ENCODE measurements at places on chromosomes 16 and 17.

GRCh38 chr16:67241008-67241900 is 6.0 kb downstream of the FHOD1 start:
- DNase-seq, result peak; percentile 72

DNA sequence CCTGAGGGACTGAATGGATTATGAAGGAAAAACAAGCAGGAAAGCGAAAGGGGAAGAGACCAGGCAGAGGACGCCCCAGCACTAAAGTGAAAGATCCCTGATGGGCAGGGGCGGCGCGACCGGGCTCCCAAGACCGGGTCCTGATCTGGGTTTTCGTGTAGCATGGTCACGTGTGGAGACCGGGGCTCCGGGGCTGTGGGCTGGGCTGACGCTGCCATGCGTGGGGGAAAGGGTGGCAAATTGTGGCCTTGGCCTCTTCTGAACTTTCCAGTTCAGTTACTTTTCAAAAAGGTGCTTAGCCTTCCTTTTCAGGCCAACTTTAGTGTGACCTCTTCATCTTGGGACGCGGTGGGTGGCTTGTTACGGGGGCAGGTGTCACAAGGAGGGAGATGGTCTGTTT is 57.5 kb downstream of the METRNL start:
- DNase-seq, result no peak

GRCh38 chr16:56964243-56965148 is 2.7 kb downstream of the CETP start:
- DNase-seq, result peak; percentile 39

DNA sequence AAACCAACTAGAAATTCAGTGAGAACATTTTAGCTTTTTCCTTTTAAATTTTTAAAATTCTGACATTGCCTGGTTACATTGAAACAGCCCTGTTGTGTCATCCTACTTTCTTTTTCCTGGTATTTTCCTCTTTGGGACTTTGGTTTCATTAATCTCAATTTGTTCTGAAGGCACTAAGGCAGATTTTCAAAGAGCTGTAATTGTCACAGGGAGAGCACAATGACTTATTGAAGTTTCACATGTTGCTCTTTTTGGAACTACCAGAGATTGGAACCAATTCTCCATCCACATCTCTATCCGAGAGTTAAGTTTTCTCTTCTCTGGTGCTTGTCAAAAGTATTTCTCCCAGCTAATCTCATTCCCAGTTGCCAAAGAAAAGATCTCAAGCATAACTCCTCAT is 144.7 kb upstream of the TBX2 start:
- no peak for DNase-seq

DNA sequence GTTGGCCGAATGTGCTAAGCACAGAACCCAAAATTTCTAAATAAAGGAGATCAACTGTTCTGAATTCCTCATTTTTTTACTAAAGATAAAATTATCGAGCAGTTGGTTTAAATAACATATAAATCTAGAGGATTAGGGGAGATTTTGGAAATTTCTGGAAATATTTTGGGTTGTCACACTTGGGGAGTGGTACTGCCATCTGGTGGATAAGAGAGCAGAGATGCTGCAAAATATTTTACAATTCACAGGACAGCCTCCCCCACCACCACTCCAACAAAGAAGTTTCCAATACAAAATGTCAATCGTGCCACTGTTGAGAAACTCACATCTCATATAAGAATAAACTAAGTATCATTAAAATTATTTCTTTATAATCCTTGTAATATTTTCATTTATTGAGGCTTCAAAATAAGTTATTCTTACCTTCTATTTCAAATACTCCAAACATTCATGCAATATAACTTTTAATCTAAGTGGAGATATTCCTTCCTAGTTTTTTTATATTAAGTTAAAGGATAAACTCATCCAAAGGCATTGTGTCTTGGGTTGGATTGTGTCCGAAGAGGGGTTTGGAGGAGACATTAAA is 17.0 kb upstream of the ABCA8 start:
- DNase-seq, result no peak

GRCh38 chr17:78304549-78305037 is 55.3 kb downstream of the SOCS3 start:
- no peak for DNase-seq

- DNase-seq, result no peak
These were observed at the start of gene TRIM65 for GRCh38 chr17:75896415-75897159. Gene TRIM65, minus strand, starts transcription at chr17:75896951. Its CDS starts 14 bp downstream, at chr17:75896937.

- no peak for DNase-seq
These were observed 13.2 kb downstream of the USP6 start for GRCh38 chr17:5128905-5129535.

- no peak for DNase-seq
These were observed 523.0 kb upstream of the CA10 start for GRCh38 chr17:52681480-52681879.

DNA sequence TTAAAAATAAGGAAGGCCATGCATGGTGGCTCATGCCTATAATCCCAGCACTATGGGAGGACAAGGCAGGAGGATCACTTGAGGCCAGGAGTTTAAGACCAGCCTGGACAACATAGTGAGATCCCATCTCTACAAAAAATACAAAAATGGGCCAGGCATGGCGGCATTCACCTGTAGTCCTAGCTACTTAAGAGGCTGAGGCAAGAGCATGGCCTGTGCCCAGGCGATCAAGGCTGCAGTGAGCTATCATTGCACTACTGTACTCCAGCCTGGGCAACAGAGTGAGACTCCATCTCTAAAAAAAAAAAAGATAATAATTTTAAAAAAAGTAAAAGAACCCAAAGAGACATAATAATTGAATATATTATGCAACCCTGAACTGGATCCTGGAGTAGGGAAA is 83.6 kb upstream of the ZNF423 start:
- no peak for DNase-seq

- no peak for DNase-seq
These were observed 215.6 kb downstream of the MSI2 start for GRCh38 chr17:57471868-57472368.

DNA sequence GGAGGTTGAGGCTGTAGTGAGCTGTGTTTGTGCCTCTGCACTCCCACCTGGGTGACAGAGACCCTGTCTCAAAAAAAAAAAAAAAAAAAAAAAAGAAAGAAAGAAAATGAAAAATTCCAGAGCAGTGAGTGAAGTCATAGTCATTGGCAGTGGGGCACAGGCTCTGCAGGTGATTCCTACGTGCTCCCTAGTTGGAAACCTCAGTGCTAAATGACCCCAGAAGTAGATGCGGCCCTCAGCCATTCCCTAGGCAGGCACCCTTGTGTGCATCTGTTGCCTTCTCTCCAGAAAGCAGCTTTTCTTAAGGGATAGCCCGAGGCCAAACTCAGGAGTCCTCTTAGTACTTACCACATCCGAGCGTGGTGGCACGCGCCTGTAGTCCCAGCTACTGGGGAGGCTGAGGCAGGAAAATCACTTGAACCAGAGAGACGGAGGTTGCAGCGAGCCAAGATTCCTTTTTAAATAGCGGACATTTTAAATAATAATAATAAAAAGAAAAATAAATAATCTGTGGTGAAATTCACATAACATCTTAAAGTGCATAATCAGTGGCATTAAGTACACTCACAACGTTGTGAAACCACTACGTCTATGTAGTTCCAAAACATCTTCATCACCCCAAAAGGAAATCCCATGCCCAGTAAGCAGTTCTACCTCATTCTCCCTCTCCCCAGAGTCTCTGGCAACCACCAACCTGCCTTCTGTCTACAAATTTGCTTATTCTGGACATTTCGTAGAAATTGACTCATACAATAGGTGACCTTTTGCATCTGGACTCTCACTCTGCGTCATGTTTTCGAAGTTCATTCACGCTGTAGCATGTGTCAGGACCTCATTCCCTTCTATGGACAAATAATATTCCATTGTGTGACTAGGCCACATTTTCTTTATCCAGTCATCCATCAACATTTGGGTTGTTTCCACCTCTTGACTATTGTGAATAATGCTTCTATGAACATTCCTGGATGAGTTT is 12.5 kb upstream of the SPHK1 start:
- peak; percentile 96 for DNase-seq

- DNase-seq, result no peak
These were observed 111.5 kb downstream of the ZFHX3 start for GRCh38 chr16:72936408-72936807.

- DNase-seq, result peak; percentile 27
These were observed at the start of gene PCGF2 for GRCh38 chr17:38748149-38748891. Gene PCGF2, minus strand, starts transcription at chr17:38748336. Its CDS starts 7,934 bp downstream, at chr17:38740402.

- DNase-seq, result no peak
These were observed 18.4 kb downstream of the GLP2R start for GRCh38 chr17:9844153-9844552.

DNA sequence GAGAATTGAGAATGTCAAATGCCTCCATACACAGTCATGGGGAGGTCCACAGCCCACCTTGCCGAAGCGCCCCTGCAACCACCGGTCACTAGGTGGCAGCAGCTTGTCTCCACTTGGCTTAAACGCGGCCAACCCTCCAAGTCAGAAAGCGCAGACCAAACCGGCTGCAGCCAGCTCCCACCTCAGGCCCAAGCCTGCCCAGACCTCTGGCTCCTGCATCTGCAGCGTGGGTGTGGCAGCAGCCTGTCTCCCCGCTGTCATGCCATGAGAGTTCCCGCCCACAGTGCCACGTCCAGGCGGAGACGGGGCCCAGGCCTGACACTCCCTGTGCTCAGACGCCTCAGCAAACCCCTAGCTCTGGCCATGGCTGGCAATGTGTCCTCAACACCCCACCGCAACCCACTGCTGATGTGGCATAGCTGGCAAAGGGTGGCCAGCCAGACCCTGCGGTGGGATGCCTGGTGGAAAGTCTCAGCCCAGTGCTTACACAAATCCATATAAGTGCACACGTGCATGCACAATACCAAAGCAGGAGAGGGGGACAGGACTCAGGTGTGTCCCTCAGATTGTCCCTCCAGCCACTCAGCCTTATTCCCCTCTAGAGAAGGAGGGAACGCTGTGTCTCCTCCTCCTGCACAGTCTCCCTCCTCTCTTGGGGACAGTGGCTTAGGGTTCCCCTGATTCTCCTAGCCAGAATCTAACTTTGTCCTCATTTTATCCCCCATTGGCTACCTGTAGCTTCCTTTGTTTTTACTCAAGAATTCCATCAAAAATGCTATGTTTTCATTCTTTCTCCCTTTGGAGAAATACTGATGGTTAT is 10.9 kb downstream of the COPZ2 start:
- peak; percentile 75 for DNase-seq

GRCh38 chr17:42428141-42428944 is 5.3 kb upstream of the CAVIN1 start:
- peak; percentile 99 for DNase-seq

GRCh38 chr17:27944546-27945332 is 51.6 kb upstream of the LYRM9 start:
- no peak for DNase-seq

- DNase-seq, result no peak
These were observed 20.1 kb downstream of the UBE2O start for GRCh38 chr17:76432712-76433336.

DNA sequence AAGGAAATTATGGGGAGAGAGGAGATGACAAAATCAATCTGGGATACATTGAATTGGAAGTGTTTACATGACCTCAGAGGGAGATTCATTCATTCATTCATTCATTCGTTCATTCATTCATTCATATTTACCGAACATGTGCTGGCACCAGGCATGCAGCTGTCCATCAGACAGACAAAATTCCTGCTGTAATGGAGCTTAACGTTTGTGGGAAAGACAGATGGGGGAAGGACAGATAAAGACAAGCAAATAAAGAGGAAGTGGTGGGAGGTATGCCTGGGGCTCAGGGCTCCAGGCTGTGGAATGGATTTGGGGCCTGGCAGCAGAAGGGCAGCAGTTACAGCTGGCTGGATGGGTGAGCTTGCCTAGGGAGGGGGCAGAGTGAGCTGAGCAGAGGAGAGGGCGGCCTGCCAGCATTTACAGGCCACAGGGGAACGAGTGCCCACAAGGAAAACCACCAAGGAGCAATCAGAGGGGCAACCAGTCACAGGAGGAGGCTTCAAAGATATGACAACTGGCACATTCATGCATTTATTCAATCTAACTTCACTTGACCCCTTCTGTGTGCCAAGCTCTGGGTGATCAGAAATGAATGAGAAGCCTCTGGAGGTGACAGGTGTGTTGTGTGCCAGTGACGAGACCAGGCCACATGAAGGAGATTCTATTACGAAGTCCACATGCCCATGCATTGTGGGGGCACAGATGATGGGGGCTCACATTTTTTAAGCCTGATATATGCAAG is 48.5 kb downstream of the ARHGAP27 start:
- DNase-seq, result no peak

DNA sequence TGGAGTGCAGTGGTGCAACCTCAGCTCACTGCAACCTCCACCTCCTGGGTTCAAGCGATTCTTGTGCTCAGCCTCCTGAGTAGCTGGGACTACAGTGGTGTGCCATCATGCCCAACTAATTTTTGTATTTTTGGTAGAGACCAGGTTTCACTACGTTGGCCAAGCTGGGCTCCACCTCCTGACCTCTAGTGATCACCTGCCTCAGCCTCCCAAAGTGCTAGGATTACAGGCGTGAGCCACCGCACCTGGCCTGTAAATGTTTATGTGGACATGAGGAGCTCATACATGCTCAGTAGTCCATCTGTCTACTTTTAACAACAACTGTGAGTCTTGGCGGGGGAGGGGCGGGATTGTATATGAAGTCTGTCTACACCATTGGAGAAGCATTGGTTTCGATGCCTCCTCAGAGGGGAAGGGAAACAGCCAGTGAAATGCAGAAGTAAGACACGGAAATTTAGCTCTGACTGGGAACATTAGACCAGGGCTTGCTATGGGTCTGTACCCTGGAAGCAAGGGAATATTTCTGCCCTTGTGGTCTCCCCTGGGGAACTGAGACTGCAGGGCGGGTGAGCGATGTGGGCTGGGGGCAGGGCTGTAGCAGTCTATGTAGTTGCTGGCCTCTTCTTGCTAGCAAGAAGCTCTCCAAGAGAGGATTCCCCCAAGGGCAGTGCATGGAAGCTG is 9.3 kb downstream of the NUBP1 start:
- DNase-seq, result no peak

GRCh38 chr16:62408760-62409159 is 372.5 kb upstream of the CDH8 start:
- DNase-seq, result no peak

- peak; percentile 44 for DNase-seq
These were observed 34.0 kb downstream of the DGKE start for GRCh38 chr17:56867948-56868376.

- no peak for DNase-seq
These were observed 797 bp downstream of the HES7 start for GRCh38 chr17:8122924-8123694.

DNA sequence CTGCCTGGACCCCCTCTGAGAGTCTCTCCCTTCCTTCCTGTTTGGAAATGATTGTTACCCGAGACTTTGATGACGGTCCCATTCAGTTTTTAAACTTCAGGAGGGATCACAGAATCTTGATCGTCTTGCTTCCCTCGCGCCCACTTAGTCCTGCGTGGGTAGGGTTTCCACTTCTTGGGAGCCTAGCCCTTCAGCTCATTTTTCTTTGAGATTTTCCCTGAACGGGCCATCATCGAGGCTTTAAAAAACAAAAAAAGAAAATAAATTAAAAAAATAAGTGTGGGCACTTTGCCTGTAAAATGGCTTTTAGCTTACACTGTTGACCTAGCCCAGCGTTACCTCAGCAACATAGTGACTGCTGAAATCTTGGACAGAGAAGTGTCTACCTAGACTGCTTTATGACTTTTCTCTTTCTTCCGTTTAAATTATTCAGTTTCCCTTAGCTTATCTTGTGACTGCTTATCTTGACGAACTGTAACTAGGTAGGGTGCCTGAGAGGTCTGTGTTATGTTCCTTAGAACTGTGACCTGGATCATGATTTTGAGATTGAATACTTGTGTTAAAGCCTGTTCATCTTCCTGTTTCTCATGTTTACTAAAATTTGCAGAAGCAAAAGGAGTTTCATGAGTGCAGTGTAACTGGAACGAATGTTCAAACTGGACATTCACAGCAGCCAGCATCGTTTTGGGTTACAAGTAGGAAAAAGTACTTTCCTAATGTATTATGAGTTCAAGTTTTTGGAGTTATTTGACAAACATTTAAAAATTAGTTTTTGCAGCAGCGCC is 874 bp downstream of the WWP2 start:
- DNase-seq, result no peak
